ENCODE measurements at places on chromosomes 3 and 15.

DNA sequence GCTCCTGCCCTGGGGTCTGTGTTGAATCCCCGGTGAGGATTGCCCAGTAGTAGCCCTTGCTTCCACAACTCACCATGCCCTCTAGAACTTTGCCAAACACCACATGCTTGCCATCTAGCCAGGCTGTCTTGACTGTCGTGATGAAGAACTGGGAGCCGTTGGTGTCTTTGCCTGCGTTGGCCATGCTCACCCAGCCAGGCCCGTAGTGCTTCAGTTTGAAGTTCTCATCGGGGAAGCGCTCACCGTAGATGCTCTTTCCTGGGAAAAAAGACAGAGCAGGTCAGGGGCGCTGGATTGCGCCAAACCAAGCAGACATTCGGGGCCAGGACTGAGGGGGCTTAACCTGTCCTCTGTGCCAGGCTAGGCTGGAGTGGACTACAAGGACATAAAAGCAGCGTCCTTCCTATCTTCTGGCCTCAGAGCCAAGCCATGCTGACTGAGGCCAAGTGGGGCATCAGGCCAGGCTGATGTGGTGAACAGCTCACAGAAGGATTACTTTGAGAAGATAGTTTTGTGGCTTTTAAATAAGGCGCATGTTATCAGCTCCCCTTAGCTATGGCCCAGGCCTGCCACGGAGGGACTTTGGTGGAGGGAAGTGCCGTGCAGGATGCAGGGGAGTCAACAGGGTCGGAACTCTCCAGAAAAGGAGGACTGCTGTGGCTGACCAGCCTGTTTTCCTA, 5.3 kb downstream of the SNX22 start:
- no peak for DNase-seq

- DNase-seq: no peak
Observed at GRCh38 chr3:132519914-132520313, 77.2 kb upstream of the ACKR4 start.

DNA sequence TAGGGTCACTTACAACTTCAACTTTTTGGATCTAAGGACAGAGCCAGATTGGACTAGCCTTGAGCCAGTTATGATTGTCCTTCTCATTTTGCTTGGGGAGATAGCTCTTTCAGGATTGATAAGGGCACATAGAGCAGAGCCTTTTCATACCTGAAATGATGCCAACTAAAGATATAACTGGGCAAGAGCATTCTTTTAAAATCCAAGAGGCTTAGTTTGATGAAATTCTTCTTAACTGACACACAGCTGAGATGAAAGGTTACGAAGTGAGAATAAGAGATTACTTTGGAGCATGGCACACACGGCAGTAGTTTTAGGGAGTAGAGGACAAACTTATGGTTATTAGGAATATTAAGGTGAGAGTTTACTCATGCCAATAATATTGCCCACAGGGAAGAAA, 12.7 kb downstream of the CD200 start:
- DNase-seq: no peak

GRCh38 chr3:25281041-25281731, 146.9 kb upstream of the RARB start:
- DNase-seq: no peak

GRCh38 chr3:141246224-141246957, 14.8 kb downstream of the PXYLP1 start:
- DNase-seq: no peak

DNA sequence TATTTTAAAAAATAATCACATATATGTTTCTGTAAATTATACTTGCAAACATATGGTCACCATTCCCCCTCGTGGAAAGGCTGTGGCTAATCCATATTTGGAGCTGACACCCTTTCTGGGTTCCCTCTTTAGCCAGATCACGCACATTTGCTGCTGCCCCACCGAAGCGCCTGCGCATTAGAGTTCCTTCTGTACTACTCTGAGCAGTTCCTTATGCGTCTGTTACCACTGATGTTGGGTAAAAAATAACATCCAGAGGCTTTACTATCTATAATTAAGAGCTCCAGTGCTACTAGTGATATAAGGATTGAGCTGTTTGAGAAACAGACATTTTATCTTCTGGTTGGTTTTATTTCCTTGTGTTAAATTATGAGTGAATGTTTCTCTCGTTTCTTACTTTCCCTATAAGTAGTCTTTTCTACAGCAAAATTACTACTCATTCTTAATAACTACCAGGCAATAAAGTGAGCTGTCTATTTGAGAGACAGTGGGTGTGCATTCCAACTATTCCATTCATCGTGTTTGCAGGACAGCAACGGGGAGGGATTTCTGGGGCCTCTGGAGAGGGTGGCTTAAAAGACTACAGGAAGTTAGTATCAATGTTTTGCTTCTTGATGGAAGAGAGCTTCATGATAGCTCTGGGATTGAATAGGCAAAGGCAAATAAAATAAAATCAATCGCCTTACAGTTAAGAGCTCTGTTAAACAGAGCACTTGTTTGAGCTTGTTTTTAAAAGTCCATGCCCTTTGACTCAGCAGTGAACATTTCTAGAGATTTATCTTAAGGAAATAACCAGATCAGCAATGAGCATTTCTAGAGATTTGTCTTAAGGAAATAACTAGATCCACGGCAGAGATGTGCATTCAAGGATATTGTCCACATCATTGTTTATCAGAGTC, 245.2 kb downstream of the CD47 start:
- peak; percentile 61 for DNase-seq

DNA sequence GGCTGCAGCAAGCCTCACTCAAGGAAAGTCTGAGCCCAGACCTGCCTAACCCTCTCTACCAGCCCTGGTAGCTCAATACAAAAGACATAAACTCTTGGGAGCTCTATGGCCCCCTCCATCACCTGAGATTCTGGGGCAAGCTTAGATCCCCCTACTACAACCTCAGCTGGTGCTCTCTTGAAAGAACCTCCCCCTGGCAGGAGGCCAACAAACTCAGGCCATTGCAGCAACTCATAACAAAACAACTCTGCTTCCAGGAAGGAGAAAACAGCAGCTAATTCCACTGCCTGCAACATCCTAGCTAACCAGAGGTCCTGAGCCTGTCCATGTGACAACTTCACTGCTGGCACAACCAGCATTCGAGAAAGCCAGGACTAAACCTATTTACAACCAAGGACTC, 169.2 kb downstream of the ROBO1 start:
- no peak for DNase-seq

DNA sequence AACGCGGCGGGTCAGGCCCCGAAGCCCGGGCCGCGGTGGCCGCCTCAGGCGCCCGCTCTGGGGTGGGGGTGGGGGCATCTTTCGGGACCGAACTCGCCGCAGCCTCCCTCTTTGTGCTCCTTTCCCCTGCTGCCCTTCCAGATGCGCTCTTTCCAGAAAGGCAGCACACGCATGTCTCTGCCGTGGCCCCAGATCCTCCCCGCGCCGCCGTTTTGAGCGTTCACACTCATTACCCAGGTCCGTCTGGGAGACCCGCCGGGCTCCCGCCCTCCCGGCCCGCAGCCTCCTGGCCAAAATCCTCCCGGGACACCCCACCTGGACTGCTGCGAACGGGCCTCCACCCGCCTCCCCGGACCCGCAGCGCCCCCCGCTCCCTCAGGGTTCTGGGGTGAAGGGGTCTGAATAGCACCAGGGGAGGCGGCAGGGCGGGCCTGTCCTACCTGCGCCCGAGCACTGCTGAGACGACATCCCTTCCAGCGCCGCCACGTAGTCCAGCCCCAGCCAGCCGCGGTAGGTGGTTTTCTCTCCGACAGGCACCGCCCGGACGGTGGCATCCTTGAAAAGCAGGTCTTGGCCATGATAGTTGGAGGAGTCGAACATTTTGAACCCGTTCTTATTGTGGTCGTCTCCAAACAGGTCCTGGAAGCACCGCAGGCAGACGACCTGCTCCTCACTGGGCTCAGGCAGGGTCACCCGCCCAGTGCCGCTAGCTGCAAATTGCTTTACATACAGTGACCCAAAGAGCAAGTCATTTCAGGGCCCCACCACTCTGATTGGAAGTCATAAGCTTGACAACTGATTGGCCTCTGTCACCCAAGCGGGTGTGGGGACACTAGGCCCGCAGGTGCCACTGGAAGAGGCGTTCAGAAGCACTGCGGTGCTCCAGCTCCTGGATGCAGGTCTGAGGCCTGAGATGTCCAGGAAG, 25.9 kb downstream of the MELTF start:
- DNase-seq: peak; percentile 37

DNA sequence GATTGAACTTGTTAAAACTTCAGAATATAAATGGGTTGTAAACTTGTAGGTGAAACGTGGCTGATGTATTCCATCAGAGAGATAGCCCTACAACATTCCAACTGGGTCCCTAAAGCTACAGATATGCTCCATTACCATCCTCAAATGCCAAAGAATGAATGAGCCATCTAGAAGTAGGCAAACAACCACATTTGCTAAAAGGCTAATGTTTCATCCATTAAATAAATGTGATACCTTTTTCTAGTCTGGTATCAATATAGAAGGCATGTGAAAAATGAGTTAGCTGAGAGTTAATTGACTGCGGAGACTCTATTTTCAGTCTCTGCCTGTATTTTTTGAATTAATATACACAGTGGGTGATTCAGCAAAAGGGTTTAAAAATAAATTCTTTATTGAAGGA, 203.8 kb downstream of the RBMS3 start:
- DNase-seq: no peak

GRCh38 chr3:177123822-177124221, 73.5 kb downstream of the TBL1XR1 start:
- DNase-seq: no peak

DNA sequence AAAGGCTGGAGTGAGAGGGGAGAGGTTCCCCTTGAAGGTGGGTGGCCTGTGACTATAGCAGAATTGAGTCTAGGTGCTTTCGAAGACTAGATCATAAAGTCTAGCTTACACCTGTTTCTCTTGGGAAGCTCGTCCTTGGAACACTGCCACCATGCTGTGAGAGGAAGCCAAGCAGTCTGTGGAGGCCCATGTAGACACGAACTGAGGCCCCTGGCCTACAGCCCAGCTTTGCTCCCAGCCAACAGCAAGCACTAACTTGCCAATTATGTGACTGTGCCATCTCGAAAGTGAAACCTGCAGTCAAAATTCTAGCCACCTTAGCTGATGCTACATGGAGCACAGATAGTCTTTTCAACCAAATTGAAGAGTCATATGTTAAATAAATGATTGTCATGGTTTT, 190.5 kb upstream of the NECTIN3 start:
- peak; percentile 44 for DNase-seq

GRCh38 chr3:112059497-112059896, 25.0 kb downstream of the TMPRSS7 start:
- no peak for DNase-seq

DNA sequence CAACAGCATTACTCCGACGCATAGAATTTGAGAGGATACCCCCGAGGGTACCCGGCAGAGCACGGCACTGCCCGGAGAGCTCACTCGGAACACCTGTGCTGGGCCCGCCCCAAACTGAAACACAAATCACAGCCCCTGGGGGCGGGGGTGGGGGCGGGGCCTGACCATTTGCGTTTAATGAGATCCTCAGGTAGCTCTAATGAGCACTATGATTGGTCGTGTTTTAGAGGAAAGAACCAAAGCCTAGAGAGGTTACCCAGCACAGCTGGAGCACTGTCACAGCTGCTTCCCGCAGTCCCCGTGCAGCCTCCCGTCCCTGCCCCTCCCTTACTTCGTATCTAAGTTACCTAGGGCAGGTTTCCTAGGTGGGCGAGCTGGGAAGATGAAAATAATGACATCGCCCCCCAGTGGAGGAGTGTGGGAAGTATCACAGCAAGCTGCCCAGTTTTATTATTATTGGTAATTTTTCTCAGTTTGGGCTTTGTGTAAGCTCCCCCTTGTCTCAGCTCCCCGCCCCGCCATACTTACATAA, 187.1 kb downstream of the PDE8A start:
- DNase-seq: peak; percentile 12

GRCh38 chr3:16085884-16086608, 88.4 kb upstream of the GALNT15 start:
- DNase-seq: no peak
